Chondrocyte (in vitro differentiated cells): ENCODE measurements at places on chromosomes 11 and 22. TPM values are rescaled to one million over a fixed set of nuclear protein-coding genes. Genes with fewer than 3 reads are reported as not detected.

GRIA4 gene
- total RNA-seq = not detected in 3 replicates

KCNJ4 gene
- total RNA-seq = 0.27 to 0.33 TPM (median 0.27 TPM) in 3 replicates

- no peaks in the 10 kb centered on the region for H3K4me1 ChIP-seq
- H3K27ac ChIP-seq = no peak overlapping the region
- H3K27me3 ChIP-seq = peaks cover 4% of the 10 kb centered on the region
- peaks cover 1% of the 10 kb centered on the region for H3K36me3 ChIP-seq
These were observed 43.1 kb upstream of the AMOTL1 start for GRCh38 chr11:94725097-94725496.

DNA sequence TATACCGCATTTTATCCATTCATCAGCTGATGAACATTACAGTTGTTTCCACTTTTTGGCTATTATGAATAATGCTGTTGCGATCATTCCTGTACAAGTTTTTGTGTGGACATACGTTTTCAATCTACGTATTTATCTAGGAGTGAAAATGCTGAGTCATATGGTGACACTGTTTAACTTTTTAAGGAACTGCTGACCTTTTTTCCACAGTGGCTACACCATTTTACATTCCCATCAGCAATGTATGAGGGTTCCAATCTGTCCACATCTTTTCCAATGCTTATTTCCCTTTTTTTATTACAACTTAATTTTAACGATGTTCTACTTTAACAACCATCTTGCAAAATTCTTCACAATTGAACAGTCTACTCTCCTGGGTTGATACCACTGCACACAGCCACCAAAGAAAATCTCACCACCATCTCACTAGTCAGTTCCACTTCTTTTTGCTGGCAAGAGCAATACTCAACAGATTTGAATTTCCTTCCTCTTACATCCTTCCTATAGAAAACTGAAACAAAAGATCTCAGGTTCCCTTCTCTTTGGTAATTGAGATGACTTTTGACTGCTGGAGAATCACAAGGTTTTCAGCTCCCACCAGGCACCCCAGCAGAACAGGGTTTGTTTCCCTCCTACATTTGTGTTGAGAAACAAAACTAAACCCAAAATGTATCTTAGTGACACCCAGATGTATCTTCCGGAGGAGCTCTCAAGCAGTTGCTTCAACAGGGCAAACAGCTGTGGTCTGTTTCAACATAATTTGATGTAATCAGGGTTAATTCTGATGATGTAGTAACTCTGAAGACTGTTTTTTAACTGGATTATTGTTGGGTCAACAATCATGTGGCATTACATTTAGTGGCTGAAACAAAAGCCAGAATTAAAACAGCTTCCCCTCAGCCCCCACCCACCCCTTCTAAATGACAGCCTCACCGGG is 7.0 kb upstream of the GAB2 start:
- H3K4me3 ChIP-seq = no peak overlapping the region
- H3K27me3 ChIP-seq = no peaks in the 10 kb centered on the region
- peaks cover 28% of the 10 kb centered on the region for H3K4me1 ChIP-seq
- no peaks in the 10 kb centered on the region for H3K36me3 ChIP-seq
- no peak for DNase-seq

GRCh38 chr22:49527611-49528419 is 299.9 kb downstream of the BRD1 start:
- DNase-seq = no peak
- no peaks in the 10 kb centered on the region for H3K4me1 ChIP-seq
- H3K36me3 ChIP-seq = no peaks in the 10 kb centered on the region

DEFB131B gene
- not detected in 3 replicates for total RNA-seq

DNA sequence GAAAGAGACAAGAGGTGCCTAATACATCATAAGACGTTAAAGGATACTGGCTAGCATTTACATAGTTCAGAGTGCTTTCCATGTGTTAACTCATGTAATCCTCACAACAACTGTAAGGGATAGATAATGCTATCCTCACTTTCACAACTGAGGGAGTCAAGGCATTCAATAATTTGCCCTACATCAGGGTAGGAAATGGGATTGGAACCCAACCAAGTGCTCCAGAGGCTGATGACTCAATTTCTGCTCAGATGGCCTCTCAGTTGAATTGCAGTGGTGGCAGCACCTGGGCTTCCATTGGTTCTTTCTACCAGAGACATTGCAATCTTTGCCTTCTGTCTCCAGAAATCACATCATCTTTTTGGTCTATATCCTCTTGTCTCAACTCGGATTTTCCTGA is 232.9 kb downstream of the ETS1 start:
- H3K36me3 ChIP-seq = no peaks in the 10 kb centered on the region
- H3K27me3 ChIP-seq = peaks cover 1% of the 10 kb centered on the region

DNA sequence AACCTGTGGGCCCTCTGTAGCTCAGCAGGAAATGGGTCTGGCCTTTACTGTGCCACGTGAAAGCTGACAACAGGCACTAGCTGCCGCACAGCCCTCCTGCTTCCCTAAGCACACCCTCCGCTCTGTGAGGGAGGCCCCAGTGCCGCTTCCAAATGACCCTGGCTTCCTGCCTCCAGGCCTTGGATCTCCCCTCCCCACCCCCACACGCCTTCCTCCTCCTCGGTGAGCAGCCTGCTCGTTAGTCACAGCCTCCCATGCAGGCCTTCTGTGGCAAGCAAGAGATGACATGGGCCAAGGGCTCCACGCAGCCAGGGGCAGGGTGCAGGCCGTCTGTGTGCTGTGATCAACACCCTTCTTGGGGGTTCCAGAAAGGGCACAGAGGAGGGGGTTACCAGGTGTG is 15.3 kb upstream of the RASL10A start:
- H3K4me1 ChIP-seq = peaks cover 15% of the 10 kb centered on the region
- no peak overlapping the region for H3K27ac ChIP-seq
- DNase-seq = no peak
- no peaks in the 10 kb centered on the region for H3K27me3 ChIP-seq
- peaks cover 17% of the 10 kb centered on the region for H3K36me3 ChIP-seq

CDC45 gene
- total RNA-seq = 2.2 to 13.3 TPM (median 2.9 TPM) in 3 replicates

DNA sequence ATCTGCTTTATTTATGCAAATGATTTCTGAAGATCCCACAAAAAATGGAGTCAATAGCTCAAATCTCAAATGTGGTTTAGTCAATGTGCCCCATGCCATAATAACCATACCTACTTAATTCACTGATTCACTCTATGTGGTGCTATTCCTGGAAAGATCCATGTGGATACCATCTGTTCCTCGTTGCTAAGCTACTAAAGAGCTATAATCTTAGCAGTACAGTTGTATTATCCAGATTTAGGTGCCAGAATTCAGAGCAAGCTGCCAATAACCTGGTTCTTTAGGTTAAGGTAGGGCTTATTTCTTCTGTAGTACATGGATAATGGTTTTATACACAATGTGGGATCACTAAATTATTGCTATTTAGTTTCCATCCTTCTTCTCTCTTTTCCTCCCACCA is 974.7 kb upstream of the CCDC90B start:
- H3K36me3 ChIP-seq = no peaks in the 10 kb centered on the region
- H3K27ac ChIP-seq = no peak overlapping the region
- H3K4me1 ChIP-seq = no peaks in the 10 kb centered on the region
- H3K27me3 ChIP-seq = peaks cover 3% of the 10 kb centered on the region

GRCh38 chr11:28009388-28009787 is 98.6 kb downstream of the KIF18A start:
- H3K4me1 ChIP-seq = peaks cover 6% of the 10 kb centered on the region
- H3K4me3 ChIP-seq = no peak overlapping the region
- H3K27me3 ChIP-seq = no peaks in the 10 kb centered on the region
- DNase-seq = no peak

GRCh38 chr11:112555491-112556364 is 295.1 kb upstream of the PLET1 start:
- no peak overlapping the region for H3K4me3 ChIP-seq
- peaks cover 7% of the 10 kb centered on the region for H3K27me3 ChIP-seq
- peaks cover 1% of the 10 kb centered on the region for H3K36me3 ChIP-seq
- H3K4me1 ChIP-seq = peaks cover 19% of the 10 kb centered on the region

BATF2 gene
- total RNA-seq = not detected in 3 replicates

PKDREJ gene
- total RNA-seq = 0.05 to 0.08 TPM (median 0.07 TPM) in 3 replicates

OR52H1 gene
- 0.39 TPM in 1 of 3 replicates, not detected in the others for total RNA-seq

DNA sequence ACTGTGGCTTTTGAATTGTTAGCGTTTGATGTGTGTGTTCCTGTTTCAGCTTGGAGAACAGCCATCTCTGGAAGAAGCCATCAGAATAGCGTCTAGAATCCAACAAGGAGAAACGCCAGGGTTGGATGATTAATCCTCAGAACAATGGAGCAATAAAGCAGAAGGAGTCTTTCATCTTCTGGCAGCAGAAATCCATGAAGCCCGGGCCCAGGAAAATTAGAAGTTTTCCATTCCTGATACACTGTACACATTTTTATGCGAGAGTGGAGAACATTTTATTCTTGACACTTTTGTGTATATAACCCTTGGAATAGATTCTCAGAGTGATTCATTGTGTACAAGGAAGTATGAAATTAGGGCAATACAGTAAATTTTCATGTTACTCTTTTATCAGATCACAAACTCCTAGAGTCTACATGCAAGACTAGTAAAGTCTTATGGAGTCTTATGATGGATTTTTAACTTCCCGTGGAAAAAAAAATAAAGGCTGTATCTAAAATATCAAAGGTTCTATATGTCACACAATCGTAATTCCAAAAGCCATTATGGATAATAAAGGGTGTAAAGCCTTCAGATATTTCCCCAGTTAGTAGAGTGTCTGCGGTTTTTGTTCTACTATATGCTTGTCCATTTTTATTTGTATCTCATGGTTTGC is 45.9 kb upstream of the WEE1 start:
- peak overlapping the region; percentile 93 for H3K27ac ChIP-seq
- H3K4me1 ChIP-seq = peaks cover 64% of the 10 kb centered on the region
- H3K4me3 ChIP-seq = peak overlapping the region; percentile 43
- H3K27me3 ChIP-seq = no peaks in the 10 kb centered on the region

DERL3 gene
- 1.3 to 4.6 TPM (median 2.0 TPM) in 3 replicates for total RNA-seq

DNA sequence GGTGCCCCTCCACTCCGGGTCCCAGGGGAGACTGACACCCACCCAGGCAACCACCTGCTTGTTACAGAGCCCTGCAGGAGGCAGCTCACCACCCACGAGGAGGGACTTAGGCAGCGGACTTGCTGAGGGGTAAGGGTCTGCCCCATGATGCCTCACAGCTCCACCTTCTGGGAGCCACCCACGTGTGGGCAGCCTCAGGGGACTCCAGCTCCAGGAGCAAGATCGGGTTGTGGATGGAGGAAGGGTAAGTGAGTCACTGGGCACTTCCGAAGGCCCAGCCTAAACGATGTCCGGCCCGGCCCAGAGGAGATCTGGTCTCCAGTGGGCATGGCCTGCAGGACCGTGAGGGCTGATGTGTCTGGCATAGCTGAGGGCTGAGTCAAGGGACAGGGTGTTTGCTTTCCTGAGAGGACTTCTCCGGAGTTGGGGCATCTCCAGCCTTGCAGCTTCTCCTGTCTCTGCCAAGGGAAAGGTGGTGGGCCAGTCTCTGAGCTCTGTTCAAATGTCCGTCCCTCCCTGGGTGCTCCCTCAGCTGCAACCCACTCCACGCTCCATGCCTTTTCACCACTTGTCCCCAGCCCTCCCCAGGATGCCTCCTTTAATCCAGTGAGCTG is 32.3 kb upstream of the P2RY2 start:
- DNase-seq = no peak
- no peaks in the 10 kb centered on the region for H3K27me3 ChIP-seq
- H3K4me1 ChIP-seq = peaks cover 23% of the 10 kb centered on the region
- H3K27ac ChIP-seq = peak overlapping the region; percentile 90

DNA sequence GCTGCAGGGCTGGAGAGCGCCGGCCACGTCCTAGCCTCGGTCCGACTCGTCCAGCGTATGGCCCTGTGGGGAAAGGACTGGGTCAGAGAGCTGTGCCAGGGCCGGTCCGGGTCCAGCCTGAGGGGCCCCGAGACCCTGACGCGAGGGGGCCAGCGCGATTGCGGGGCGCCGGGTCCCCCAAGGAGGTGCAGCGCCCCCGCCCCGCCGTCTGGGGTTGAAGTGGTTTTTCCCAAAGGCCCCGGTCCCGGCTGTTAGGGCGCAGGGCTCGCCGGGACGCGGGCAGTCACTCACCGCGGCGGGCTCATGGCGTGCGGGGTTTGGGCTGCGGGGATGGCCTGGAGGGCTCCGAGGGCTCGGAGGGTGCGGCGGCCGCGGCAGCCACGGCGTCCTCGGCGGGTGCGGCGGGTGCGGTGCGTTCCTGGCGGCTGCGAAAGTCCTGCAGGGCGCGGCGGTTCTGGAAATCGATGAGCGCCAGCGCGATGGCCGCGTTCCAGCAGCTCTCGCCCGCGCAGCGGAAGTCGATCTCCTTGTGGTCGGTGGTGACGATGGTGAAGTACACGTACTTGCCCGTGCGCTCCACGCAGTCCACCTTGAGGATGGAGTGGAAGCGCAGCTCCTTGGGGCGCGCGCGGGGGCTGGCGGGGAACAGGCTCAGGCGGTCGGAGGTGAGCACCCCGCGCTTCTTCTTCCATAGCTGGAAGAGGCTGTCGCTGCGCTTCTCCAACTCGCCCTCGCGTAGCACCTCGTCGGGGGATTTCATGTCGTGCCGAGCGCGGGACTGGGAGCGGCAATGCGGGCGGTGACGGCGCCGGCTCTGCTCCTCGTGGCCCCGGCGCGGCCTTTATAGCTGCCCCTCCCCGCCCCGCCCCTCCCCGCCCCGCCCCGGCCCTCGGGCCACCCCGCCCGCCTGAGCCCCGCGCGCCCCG is at the start of gene PHLDA2:
TSS of gene PHLDA2 (minus strand) at position 816 of the 926 bp plus-strand sequence. CDS start at position 760, 56 bp downstream.
- no peaks in the 10 kb centered on the region for H3K36me3 ChIP-seq
- H3K4me3 ChIP-seq = peak within 1 kb of the TSS; percentile 92
- H3K27ac ChIP-seq = peak within 1 kb of the TSS; percentile 96
- peak; percentile 81 for DNase-seq
- H3K4me1 ChIP-seq = peaks cover 56% of the 10 kb centered on the region

DNA sequence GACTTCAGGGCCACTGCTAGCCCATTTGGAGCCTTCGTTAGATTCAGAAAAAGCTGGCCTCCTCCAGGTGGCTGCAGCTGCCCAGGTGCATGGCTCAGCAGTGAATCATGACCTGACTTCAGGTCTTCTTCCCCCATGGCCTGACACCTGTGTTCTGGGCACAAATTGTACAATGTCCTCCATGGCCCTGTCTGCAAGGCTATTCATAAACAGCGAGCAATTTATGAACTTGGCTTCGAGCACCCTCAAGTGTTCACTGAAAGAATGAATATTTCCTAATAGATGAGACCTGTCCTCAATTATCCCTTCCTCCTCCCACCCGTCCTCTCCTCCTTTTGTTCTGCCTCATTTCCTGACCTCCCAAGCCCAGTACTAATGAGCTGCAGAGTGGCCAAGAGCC is 12.2 kb upstream of the VPS37C start:
- peaks cover 1% of the 10 kb centered on the region for H3K36me3 ChIP-seq
- no peak overlapping the region for H3K27ac ChIP-seq
- no peaks in the 10 kb centered on the region for H3K4me1 ChIP-seq

DNA sequence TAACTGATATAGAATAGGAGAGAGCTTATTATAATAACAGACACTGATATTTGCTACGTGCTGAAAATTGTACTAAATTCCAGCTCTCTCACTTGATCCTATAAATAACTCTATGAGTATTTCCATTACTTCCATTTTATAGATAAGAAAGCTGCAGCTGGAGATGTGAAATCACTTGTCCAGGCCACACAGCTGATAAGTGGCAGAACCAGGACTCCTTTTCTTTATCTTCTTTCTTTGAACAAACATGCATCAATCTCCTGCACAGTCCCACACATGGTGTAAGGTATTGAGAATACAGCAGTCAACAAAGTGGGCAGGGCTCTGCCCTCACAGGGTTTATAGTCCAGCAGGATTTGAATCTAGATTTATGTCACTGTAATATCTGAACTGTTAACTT is 652.1 kb downstream of the NELL1 start:
- no peaks in the 10 kb centered on the region for H3K36me3 ChIP-seq
- H3K4me1 ChIP-seq = no peaks in the 10 kb centered on the region
- no peak overlapping the region for H3K4me3 ChIP-seq
- peaks cover 1% of the 10 kb centered on the region for H3K27me3 ChIP-seq
- no peak for DNase-seq
